Activated T-helper 2 cell treated with anti-CD3 and anti-CD28 coated beads, Interferon-gamma antibody, Interleukin-2, Interleukin-4, amounts not matched to agents 10 μg/mL and 5 μg/mL and 100 μg/mL, durations not matched to agents 14 hours and 24 hours and 36 hours (primary cell): ENCODE measurements at places on chromosomes 16 and 17. TPM values are rescaled to one million over a fixed set of nuclear protein-coding genes. Genes with fewer than 3 reads are reported as not detected.

DNA sequence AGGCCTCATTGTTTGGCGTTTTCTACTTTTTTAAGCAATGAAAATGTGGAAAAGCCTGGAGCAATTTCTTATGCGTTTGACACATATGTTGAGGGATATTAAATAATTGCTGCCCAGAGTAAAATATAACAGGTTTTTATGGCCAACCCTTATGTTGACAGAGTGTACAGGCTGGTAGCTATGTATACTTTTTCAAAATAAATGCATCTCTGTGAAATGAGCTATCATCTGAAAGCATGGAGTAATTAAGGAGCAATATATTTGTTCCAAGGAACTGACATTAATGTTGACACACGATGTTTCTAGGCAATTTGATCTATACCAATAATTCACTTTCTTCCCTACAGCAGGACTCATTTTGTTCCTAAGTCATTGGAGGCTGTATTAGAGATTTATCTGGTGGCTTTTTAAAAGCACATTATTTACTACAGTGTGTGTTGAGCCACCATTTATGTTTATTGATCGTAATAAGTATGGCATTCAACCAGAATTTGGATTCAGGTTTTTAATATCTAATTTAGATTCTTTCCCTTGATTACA, 11.9 kb upstream of the KRT20 start:
- no peaks in the 10 kb centered on the region for H3K36me3 ChIP-seq
- no peak for DNase-seq
- no peak overlapping the region for H3K27ac ChIP-seq

- peaks cover 20% of the 10 kb centered on the region for H3K4me1 ChIP-seq
- H3K36me3 ChIP-seq, result peaks cover 28% of the 10 kb centered on the region
- DNase-seq, result no peak
- no peak overlapping the region for H3K27ac ChIP-seq
- no peaks in the 10 kb centered on the region for H3K27me3 ChIP-seq
Measured at GRCh38 chr17:16378636-16379282, 2.1 kb upstream of the UBB start.

DNA sequence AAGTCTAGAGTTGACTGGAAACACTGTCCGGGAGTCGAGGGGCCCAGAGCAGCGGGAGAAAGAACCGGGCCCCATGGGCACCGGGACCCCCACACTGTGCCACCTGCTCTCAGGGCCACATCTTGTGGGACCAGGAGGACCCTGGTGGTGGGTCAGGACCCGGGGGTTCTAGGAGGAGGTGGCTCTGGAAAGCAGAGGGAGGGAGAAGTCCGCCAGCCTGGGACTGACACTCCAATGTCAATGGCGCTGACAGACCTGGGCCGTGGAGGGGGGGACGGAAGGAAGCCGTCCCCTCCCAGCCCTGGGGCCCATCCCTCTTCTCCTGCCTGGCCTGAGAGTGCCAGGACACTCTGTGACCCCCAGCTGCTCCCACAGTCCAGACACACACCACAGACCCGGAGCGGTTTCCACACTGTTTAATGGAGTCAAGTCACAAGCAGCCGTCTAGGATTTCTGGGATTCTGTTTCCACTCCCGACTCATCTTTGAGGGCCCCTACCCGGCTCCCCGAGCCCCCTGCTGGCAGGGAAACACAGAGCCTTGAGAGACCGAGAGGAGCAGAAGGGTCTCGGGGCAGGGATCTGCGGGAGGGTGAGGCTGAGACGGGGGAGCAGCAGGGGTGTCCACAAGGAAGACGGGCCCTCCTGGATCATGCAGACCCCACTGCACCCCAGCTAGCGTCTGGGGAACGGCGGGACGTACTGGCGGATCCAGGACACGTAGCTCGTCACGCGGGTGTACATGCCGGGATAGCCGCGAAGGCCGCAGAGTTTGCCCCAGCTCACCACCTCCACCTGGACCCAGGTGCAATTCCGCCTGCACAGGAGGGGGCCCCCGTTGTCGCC, 23.5 kb upstream of the UBE2I start:
- peaks cover 16% of the 10 kb centered on the region for H3K27me3 ChIP-seq
- H3K4me3 ChIP-seq, result no peak overlapping the region
- DNase-seq, result no peak
- H3K27ac ChIP-seq, result no peak overlapping the region

GRCh38 chr17:17511881-17512858, 16.0 kb upstream of the RASD1 start:
- H3K27ac ChIP-seq, result no peak overlapping the region
- peaks cover 3% of the 10 kb centered on the region for H3K4me1 ChIP-seq
- no peaks in the 10 kb centered on the region for H3K36me3 ChIP-seq
- no peaks in the 10 kb centered on the region for H3K27me3 ChIP-seq

- DNase-seq, result no peak
- no peaks in the 10 kb centered on the region for H3K27me3 ChIP-seq
- H3K4me1 ChIP-seq, result no peaks in the 10 kb centered on the region
- no peaks in the 10 kb centered on the region for H3K36me3 ChIP-seq
- H3K27ac ChIP-seq, result no peak overlapping the region
Measured at GRCh38 chr16:27816561-27816960, 247.0 kb downstream of the GSG1L start.

- peak; percentile 18 for DNase-seq
- H3K36me3 ChIP-seq, result peaks cover 62% of the 10 kb centered on the region
- H3K4me1 ChIP-seq, result no peaks in the 10 kb centered on the region
- H3K27ac ChIP-seq, result peak overlapping the region; percentile 38
- H3K4me3 ChIP-seq, result no peak overlapping the region
Measured at GRCh38 chr16:16143038-16143763, 80.1 kb downstream of the ABCC6 start.

- H3K4me1 ChIP-seq, result peaks cover 11% of the 10 kb centered on the region
- no peak for DNase-seq
- H3K4me3 ChIP-seq, result no peak overlapping the region
- no peak overlapping the region for H3K27ac ChIP-seq
- H3K36me3 ChIP-seq, result no peaks in the 10 kb centered on the region
Measured at GRCh38 chr17:28484296-28484695, 10.9 kb downstream of the SLC13A2 start.

DNA sequence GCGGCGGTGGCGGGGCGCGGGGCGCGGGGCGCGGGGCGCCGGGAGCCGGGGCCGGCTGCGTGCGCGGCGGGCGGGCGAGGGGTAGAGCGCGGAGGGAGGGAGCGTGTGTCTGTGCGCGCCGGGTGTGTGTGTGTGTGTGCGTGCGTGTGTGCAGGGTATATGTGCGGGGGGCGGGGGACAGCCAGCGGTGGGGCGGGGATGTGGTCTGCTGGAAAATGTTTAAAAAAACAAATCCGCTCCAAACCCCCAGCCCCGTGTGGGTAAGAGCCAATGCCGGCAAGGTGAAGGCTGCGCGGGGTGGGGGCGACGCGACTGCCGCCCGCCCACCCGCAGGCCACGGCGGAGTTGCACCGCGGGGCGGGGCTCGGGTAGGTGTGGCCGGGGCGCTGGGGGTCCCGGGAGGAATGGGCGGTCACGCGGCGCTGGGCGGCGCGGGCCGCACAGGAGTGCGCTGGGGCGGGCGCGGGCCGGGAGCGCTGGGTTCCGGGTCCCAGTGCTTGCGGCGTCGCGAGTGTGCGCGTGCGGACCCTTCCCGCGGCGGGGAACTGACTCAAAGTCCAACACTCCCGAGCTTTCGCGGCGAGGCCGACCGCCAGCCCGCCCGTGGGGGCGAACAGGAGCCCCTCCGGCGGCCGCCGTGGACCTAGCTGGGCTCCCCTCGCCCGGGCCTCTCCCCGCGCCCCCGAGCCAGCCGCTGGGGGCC, at the start of gene CYGB:
Gene CYGB, minus strand, starts transcription at position 132 of the 703 bp plus-strand sequence. CDS start 167 bp downstream, outside the sequence.
- DNase-seq, result no peak
- no peaks in the 10 kb centered on the region for H3K36me3 ChIP-seq
- peaks cover 59% of the 10 kb centered on the region for H3K27me3 ChIP-seq
- H3K4me3 ChIP-seq, result no peak within 1 kb of the TSS

DNA sequence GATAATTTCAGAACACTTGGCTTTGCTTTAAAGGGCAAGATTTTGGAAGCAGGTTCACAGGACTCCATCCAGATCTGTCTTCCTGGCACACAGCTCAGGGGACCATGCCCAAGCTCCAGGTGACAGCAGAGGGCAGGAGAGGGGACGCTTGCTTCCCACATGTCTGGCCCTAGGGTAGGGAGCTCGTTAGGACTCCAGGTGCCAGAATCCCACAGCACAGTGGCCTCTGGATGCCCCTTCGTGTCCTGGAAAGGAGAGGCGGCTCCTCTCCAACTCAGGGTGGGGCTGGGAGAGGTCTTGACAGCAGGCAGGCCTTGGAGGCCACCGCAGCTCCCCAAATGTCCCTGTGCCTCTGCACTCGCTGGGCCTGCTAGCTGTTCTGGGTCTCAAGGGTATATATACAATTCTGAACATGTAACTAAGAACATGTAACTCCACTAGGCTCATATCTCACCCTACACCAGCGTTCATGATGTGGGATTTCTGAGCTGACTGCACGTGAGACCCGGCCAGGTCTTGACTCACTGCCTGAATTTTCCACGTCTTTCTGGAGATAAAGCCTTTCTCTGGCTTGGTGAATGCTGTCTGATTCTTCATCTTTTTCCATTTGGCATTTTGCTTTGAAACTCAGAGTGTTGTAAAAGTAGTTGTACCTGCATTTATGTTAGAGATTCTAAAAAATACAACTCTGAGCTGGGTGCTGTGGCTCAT, 52.8 kb downstream of the MARCHF10 start:
- H3K4me1 ChIP-seq, result no peaks in the 10 kb centered on the region
- no peak overlapping the region for H3K4me3 ChIP-seq
- H3K36me3 ChIP-seq, result no peaks in the 10 kb centered on the region
- H3K27ac ChIP-seq, result no peak overlapping the region
- no peak for DNase-seq
- H3K27me3 ChIP-seq, result peaks cover 9% of the 10 kb centered on the region

- H3K36me3 ChIP-seq, result no peaks in the 10 kb centered on the region
- no peak overlapping the region for H3K27ac ChIP-seq
- no peak overlapping the region for H3K4me3 ChIP-seq
Measured at GRCh38 chr17:72518753-72519597, 398.2 kb downstream of the SOX9 start.

- no peak for DNase-seq
- no peak overlapping the region for H3K27ac ChIP-seq
- no peaks in the 10 kb centered on the region for H3K4me1 ChIP-seq
- H3K4me3 ChIP-seq, result no peak overlapping the region
- H3K36me3 ChIP-seq, result no peaks in the 10 kb centered on the region
Measured at GRCh38 chr17:9887508-9887907, 17.6 kb downstream of the RCVRN start.

DNA sequence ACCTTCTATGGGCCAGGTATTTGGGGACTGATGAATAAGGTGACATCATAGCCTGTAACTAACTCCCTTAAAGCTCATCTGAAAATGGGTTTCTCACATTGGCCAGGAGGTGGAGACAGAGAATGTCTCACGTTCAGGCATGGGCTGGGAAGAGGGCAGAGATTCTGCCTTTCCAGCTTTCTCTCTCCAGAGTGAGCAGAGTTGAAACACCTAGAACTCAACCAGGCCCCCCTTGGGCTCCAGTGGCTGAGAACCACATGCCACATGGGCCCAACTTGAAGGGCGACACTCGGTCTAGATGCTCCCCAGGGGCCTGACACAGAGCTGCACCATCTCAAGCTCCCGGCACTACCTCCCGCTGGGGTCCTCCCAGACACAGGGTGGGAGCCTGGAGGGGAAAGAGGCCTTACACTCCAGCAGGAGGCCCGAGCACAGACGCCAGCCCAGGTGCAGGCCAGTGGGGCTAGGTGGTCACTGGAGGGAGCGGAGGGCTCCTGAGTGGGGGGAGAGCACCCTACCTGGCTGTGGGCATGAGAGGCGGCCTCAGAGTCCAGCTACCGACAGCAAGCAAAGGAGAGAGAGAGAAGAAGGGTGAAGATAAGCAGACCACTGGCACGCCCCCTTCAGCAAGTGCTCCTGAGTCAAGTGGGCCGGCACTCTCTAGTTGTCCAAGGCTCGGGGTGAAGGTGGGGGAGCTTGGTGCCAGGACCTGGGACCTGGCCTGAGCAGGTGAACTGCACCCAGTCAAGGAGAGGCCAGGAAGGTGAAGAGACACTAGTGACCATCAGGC, 55.9 kb downstream of the MYO18A start:
- DNase-seq, result no peak
- H3K27me3 ChIP-seq, result no peaks in the 10 kb centered on the region

DNA sequence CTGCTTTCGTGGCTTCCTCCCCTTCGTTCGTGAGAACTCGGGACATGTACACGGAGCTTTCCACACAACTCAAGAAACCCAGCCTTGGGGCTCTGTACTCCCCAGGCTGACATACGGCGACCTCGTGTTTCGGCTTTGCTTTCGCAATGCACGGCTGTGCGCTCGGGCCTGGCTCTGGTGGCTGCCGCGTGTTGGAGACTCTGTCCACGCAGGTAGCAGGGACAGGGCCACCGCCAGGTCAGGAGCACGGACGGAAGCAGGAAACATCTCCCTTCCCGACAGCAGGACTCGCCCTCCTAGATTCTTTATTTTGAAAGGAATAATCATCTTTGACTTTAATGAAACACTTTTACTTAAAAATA, 17.3 kb downstream of the UTS2R start:
- no peaks in the 10 kb centered on the region for H3K4me1 ChIP-seq
- H3K27ac ChIP-seq, result no peak overlapping the region
- no peaks in the 10 kb centered on the region for H3K36me3 ChIP-seq
- H3K27me3 ChIP-seq, result peaks cover 2% of the 10 kb centered on the region
- no peak for DNase-seq
- no peak overlapping the region for H3K4me3 ChIP-seq

DNA sequence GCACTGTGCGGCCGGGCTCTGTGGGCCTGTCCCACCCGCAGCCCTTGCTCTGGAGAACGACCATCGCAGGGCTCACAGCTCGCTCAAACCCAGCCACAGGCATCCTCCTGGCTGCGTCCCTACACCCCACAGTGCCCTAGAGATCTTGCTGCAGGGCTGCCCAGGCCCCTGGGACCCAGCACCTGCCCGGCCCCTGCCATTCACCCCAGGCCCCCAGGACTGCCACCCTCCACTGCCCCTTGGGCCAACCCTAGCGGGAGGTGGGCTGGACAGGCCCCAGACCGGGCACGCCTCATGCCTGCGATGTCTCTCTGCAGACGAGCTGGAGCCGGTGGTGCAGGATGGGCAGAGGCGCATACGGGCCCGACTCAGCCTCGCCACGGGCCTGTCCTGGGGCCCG, 56.1 kb upstream of the ZC3H18 start:
- H3K27me3 ChIP-seq, result no peaks in the 10 kb centered on the region
- no peak for DNase-seq
- H3K36me3 ChIP-seq, result peaks cover 3% of the 10 kb centered on the region
- H3K4me3 ChIP-seq, result no peak overlapping the region
- H3K4me1 ChIP-seq, result no peaks in the 10 kb centered on the region
- no peak overlapping the region for H3K27ac ChIP-seq

- peaks cover 7% of the 10 kb centered on the region for H3K4me1 ChIP-seq
- H3K27ac ChIP-seq, result no peak overlapping the region
- H3K36me3 ChIP-seq, result peaks cover 81% of the 10 kb centered on the region
- H3K4me3 ChIP-seq, result no peak overlapping the region
- no peak for DNase-seq
Measured at GRCh38 chr17:56896968-56897359, 16.9 kb downstream of the TRIM25 start.

GRCh38 chr17:76524598-76525512, 12.7 kb downstream of the CYGB start:
- H3K36me3 ChIP-seq, result no peaks in the 10 kb centered on the region
- H3K27ac ChIP-seq, result no peak overlapping the region
- H3K27me3 ChIP-seq, result peaks cover 8% of the 10 kb centered on the region
- H3K4me3 ChIP-seq, result no peak overlapping the region

Gene TBC1D3H
- not detected in 2 replicates for total RNA-seq

Gene CDH11
- not detected in 2 replicates for total RNA-seq

Gene SLX4
- total RNA-seq, result 11.8 and 12.2 TPM in 2 replicates

Gene GPR142
- not detected in 2 replicates for total RNA-seq

Gene ABAT
- 22.5 and 24.2 TPM in 2 replicates for total RNA-seq

Gene SDK2
- total RNA-seq, result 0.07 and 0.09 TPM in 2 replicates

Gene SREBF1
- total RNA-seq, result 166 and 175 TPM in 2 replicates

Gene FBXW10
- total RNA-seq, result not detected in 2 replicates

Gene DBNDD1
- 0.43 and 0.69 TPM in 2 replicates for total RNA-seq
